ENCODE measurements at places on chromosomes 3 and 15. TPM values are rescaled to one million over a fixed set of nuclear protein-coding genes. Genes with fewer than 3 reads are reported as not detected.

Gene GOLGA6L6
- not detected for total RNA-seq

Gene CGNL1
- total RNA-seq: 45.4 TPM

Gene CD86
- total RNA-seq: not detected

Gene CDCP1
- total RNA-seq: 70.9 TPM

Gene FBXO45
- total RNA-seq: 3.9 TPM

Gene ACAN
- 0.63 TPM for total RNA-seq

Gene SPATA12
- total RNA-seq: 0.13 TPM

Gene MED12L
- total RNA-seq: 0.49 TPM

Gene TMEM40
- total RNA-seq: not detected

Gene HPS3
- 19.4 TPM for total RNA-seq

Gene PLA2G4B
- total RNA-seq: not detected

All from mesangial cell (primary cell).